ENCODE measurements at places on chromosomes 3 and 15. TPM values are rescaled to one million over a fixed set of nuclear protein-coding genes. Genes with fewer than 3 reads are reported as not detected.
A peak's percentile ranks its signal among the peaks of the same experiment; 100 is the strongest.

Gene RYK
- total RNA-seq, result 24.0 TPM

Gene CDCP1
- 5.8 TPM for total RNA-seq

Gene B2M
- total RNA-seq, result 7,416 TPM

Gene SCN5A
- total RNA-seq, result 0.14 TPM

Gene CPEB1
- total RNA-seq, result 0.16 TPM

Gene ANXA2
- 65.9 TPM for total RNA-seq

Gene SLC12A1
- total RNA-seq, result not detected

DNA sequence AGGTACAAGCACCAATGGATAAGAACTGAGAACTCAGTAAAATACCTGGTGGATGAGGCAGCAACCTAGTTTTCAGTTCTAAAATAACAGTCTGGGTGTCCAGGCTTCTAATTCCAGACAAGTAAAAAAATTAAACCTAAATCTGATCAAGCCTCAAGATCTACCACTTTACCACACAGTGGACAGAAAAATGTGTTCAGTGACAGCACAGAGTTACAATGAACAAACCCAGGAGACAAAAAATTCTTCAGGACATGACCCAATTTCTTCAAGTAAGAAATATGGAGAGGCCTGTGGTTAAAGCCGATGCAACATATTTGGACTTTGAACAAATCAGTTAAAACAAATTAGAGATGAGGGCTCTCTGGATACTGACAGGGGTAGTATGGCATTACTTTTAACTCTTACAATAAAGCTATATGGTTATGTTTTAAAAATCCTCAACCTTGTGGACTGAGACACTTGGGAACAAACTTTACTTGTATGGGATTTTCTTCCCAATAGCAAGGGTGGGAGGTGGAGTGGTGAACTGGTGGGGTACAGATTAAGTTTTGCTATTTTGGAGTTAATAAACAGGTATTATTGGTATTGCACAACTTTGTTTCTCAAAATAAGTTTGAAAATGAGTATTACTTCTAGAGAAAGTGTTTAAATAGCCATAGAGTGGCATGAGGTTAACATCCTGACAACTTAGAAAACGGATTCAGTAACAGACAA is 14.2 kb downstream of the CCNL1 start:
- no peak for DNase-seq

- peak; percentile 16 for DNase-seq
These were observed 39.6 kb downstream of the LNP1 start for GRCh38 chr3:100440895-100441294.

- no peak for DNase-seq
These were observed 66.6 kb upstream of the TGFBR2 start for GRCh38 chr3:30539772-30540171.

- DNase-seq, result no peak
These were observed 44.5 kb upstream of the CCNL1 start for GRCh38 chr3:157204431-157204830.

- peak; percentile 77 for DNase-seq
These were observed 24.3 kb downstream of the VIPR1 start for GRCh38 chr3:42526616-42527367.

DNA sequence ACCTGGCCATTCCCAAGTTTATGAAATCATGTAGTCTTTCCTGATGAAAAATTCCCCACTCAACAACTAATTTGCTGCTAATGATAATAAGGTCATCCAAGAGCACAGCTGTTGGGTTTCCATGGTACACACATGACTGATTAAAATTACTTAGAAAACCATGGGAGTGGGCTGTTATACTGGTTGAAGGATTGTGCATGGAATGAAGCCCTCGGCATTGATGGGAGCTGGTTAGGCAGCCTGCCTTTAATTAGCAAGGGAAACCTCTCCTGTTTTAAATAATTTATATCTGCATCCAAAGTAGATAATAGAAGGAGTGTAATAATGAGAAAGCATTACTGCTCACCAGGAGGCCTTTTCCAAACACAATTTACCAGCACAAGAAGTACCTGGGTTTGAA is 235.1 kb upstream of the CFAP20DC start:
- DNase-seq, result no peak

GRCh38 chr15:73345658-73346057 is 23.1 kb downstream of the HCN4 start:
- DNase-seq, result no peak

GRCh38 chr15:70625438-70625837 is 137.9 kb downstream of the UACA start:
- no peak for DNase-seq

- no peak for DNase-seq
These were observed 135.8 kb downstream of the CHSY1 start for GRCh38 chr15:101115786-101116680.

GRCh38 chr3:12483872-12484197 is 445 bp upstream of the TSEN2 start:
- DNase-seq, result no peak

- peak; percentile 54 for DNase-seq
These were observed 10.4 kb downstream of the TEX264 start for GRCh38 chr3:51681453-51681852.

GRCh38 chr15:45539680-45540079 is 17.1 kb upstream of the SLC30A4 start:
- no peak for DNase-seq

DNA sequence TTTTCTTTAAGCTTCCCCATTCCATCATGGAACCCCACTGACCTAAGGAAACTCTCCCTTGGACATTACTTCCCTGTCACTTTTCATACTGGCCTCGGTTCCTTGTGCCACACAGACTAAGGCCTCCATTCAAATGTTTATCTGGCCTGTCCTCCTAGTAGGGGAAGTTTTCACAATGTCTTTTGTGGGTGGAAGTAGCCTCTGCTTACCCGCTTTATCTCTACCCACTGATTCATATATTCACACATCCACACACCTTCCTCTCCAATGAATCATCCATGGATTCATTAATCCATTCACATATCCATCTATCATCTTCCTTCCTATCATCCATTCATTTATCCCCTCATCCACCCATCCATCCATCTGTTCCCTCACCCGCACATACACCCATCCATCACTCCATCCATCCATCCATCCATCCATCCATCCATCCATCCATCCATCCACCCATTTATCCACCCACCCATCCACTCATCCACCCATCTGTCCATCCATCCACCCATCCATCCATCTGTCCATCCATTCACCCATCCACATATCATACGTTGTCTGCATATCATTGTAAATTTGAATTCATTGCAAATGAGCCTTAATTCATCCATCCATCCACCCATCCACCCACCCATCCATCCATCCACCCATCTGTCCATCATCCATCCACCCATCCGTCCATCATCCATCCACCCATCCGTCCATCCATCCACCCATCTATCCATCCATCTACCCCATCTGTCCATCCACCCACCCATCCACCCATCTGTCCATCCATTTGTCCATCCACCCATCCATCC is 49.1 kb downstream of the IQSEC1 start:
- no peak for DNase-seq

DNA sequence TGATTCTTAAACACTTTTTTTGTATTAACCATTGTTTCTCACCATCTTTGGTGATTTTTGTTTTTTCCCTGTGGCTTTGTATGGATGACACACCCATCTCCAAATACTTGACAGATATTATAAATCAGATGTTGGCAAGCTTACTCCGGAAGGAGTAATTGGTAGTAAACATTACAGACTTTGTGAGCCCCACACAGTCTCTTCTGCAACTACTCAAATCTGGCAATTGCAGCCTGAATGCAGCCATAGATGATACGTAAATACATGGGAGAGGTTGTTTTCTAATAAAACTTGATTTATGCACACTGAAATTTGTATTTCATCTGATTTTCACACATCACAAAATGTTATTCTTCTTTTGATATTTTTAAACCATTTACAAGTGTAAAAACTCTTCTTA is 331.5 kb downstream of the ARPP21 start:
- DNase-seq, result no peak

GRCh38 chr15:48803877-48804276 is 7.0 kb downstream of the CEP152 start:
- no peak for DNase-seq

GRCh38 chr3:171977860-171978259 is 61.5 kb upstream of the FNDC3B start:
- DNase-seq, result no peak

All from activated CD4-positive, alpha-beta T cell treated with anti-CD3 and anti-CD28 coated beads for 36 hours (primary cell).